ENCODE measurements at places on chromosomes 7 and 10. TPM values are rescaled to one million over a fixed set of nuclear protein-coding genes. Genes with fewer than 3 reads are reported as not detected.

The TMEM196 gene
- total RNA-seq: not detected

The NPFFR1 gene
- not detected for total RNA-seq

The GIMAP8 gene
- not detected for total RNA-seq

The CLDN12 gene
- total RNA-seq: 32.4 TPM

The DUSP5 gene
- total RNA-seq: 132 TPM

The AMPH gene
- total RNA-seq: 0.10 TPM

The GFRA1 gene
- total RNA-seq: 10.9 TPM

The MYOZ1 gene
- not detected for total RNA-seq

The RHOBTB1 gene
- 12.6 TPM for total RNA-seq

The ZNRF2 gene
- total RNA-seq: 6.3 TPM

The GRID2IP gene
- not detected for total RNA-seq

The KIF5B gene
- 65.1 TPM for total RNA-seq

The SHTN1 gene
- 24.9 TPM for total RNA-seq

The C10orf105 gene
- not detected for total RNA-seq

All from A549 treated with Mapracorat at 1 μM for 4 hours (cell line).